NCI-H1694 treated with DMSO at 0.1 percent for 48 hours (cell line): ENCODE measurements at places on chromosomes 5 and 9.

DNA sequence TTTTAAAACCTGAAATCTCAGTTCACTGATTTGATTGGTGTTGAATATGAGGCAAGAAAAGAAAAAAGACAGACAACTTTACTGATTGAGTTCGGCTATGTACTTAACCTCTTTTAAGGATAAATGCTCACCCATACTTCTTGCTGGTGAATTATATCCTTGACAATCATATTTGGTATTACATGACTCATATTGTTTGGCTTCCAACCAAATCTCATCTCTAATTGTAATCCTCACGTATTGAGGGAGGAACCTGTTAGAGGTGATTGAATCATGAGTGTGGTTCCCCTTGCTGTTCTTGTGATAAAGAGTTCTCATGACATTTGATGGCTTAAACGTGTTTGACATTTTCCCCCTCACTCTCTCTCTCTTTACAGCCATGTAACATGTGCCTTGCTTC, 255.6 kb upstream of the IZUMO3 start:
- no peak for DNase-seq

- DNase-seq, result no peak
Measured at GRCh38 chr9:30944225-30944569, 1440.2 kb upstream of the ACO1 start.

GRCh38 chr5:3276896-3277295, 318.7 kb upstream of the IRX1 start:
- DNase-seq, result no peak

- peak; percentile 91 for DNase-seq
Measured at GRCh38 chr5:158725297-158725851, 374.3 kb downstream of the EBF1 start.

GRCh38 chr5:171650597-171650996, 135.0 kb upstream of the SMIM23 start:
- DNase-seq, result no peak

DNA sequence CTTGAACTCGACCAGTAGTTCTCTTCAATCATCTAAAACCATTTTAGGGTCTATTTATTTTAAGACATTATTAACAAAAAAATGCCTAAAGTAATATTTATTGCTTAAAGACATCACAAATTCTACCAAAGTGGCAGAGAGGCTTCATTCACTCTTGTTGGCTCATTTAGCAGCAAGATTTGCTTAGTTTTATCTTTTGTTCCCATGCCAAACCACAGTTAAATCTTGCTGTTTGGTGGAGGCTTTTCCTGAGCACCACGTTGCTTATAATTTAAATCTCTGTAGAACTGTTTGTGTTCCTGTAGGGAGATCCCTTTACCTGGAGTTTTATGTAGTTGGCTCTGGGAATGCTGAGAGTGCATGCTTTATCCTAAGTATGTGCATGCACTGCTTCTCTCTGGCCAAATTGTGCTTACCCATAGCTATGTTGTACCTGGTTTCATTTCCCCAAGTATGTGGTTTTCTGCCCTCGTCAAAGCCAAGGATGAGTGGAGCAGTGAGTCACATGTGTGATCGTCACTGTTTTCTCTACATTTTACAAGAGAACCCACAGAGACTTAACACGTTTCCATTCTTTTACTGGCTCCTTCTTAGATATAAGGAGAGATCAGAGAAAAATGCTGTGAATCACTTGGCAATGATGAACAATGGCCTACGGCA, 42.1 kb upstream of the MAST4 start:
- no peak for DNase-seq

DNA sequence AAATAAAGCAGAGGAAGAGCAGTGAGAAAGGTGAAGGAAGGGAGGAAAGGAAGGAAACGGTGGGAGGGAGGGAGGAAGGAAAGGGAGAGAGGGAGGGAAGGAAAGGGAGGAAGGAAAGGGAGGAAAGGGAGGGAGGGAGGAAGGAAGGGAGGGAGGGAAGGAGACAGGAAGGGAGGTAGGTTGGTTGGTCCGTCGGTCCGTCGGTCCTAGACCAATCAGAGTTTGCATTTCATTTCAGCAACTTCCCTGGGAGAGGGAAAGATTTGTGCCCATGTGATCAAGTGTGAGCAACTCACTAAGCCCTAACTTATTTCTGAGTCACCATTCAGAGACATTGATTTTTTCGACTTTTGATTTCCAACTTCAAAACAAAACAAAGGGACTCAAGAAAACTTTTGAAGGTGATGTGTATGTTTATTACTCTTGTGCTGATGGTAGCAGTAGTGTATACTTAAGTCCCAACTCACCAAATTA, 18.8 kb downstream of the NANS start:
- DNase-seq, result no peak

- DNase-seq, result no peak
Measured at GRCh38 chr5:149400304-149400703, 21.2 kb upstream of the IL17B start.

- DNase-seq, result peak; percentile 43
Measured at GRCh38 chr9:131762356-131762932, 22.6 kb upstream of the RAPGEF1 start.

- DNase-seq, result no peak
Measured at GRCh38 chr5:493119-493701, 31.0 kb downstream of the SLC9A3 start.

DNA sequence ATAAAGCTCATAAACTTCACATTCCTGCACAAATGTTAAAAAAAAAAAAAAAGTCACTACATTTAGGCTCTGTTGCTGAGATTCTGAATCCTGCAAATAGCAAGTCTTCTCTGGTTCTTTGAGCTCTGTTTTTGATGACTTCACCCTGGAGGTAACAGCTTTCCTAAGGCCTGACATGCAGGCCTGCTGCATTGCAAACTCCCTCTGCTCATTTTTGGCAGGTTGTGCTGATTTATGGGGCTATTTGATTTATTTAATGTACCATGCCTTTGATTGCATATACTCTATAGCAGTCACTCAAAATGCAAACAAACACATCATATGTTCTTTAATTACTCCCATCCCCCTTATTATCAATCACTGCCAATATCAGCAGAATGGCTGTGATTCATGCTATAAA, 416.1 kb upstream of the IZUMO3 start:
- peak; percentile 73 for DNase-seq

- no peak for DNase-seq
Measured at GRCh38 chr9:126857261-126857960, 3.0 kb upstream of the ZBTB34 start.

- DNase-seq, result no peak
Measured at GRCh38 chr5:58360794-58361193, 99.1 kb downstream of the PLK2 start.

DNA sequence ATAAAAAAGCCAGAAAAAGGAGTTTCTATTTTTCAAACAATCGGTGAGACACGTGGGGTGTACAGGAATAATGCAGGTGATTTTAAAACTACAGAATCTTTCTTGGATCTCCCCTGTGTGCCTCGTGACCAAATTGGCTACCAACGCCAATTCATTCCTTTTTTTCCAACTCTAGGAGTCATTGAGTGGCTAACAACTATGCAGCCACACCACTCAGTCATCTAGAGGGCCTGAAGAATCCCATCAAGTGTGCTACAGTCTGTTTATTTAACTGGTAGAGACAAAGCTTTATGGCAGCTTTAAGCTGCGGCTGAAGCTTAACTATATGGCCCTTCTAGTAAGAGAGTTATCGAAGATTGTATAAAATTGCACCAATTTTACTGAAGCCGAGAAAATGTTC, 113.1 kb upstream of the NIPBL start:
- no peak for DNase-seq

DNA sequence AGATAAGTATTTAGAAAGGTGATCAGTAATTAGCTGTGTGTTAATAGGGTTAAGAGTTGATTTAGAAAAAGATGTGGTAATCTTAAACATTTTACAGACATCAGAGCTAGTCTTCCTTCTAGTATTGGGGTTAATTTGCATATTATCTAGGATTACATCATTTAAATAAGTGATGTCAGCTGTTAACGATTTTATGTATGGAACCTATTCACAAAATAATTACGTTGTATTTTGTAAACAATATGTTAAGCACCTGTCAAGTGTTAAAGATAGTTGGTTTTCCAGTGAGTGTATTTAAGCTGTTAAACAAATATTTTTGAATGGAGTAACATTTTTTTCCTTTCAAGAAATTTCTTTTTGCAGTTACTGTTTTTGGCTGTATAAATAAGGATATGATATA, 2.2 kb downstream of the DCP2 start:
- no peak for DNase-seq

- no peak for DNase-seq
Measured at GRCh38 chr9:78848061-78848460, 551.1 kb downstream of the PSAT1 start.

DNA sequence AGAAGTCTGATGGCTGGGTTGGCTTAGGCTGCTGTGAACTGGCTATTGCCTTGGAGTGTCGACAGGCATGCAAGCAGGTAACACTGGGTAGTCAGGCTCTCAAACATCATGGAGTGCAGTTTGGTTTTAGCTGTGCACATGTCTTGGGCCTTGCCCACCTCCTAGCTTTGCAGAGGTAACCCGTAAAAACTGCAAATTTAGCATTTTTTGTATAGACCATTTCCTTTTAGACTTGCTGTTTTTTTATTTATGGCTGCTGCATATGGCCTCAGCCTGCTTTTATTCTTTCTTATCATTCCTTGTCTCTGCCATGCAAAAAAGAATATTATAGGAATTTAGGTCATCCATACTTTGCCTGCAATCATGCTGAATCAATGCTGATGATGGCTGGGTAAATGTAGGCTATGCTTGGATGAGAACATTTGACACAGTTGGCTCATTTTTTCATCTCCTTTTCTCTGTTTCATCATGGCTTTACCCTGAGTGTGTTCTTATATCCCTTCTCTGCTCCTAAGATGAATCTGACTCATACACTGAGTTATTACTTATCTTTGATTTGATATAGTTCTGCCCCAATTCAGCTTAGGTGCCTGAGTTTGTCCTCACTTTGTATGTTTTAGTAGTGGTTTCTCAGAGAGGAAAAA, 27.2 kb downstream of the RECK start:
- DNase-seq, result no peak

DNA sequence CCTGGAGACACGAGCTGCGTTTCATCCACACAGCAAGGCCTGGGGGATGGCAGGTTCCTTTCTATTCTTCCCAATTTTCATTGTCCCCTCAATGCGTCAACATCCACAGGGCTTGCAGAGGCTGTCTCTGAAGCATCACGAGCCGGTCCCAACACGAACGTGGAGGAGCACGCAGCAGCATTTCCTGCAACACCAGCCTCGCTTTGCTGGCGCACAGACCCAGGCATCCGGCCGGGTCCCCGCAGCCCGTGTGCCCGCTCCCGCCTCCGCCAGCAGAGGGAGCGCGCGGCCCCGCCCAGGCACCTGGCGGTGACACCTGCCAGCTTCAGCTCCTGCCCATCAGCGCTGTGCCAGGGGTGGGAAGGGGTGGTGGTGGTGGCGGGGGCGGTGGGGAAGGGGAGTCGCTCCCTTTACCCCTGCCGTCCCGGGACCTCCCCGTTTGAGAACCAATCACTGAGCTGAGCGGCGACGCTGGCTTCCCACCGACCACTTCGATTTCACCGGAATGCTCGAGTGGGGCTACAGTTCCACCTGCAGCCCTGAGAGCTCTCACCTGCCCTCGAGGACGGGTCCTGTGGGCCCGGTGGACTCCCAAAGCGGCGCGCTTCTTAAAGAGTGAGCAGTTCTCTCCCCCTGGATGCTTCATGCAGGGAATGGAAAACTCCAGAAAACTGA, 464.5 kb downstream of the ICE1 start:
- DNase-seq, result no peak

DNA sequence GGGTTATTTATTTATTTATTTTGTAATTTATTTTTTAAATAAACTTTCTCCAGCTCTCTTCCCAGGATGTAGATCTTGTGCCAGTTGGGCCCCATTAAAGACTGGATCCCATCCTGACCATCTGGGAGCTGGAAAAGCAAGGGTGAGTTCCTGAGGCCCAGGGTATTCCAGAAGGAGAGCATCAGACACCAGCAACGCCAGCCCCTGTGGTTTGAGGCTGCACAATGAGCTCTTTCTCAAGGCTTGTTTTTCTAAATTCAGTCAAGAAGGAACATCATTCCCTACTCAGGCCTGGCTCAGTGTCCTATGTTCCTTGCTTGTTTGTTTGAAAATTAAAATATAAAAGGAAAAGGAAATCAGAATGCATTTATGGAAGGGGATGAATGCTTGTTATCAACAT, 313.3 kb downstream of the EBF1 start:
- no peak for DNase-seq

- DNase-seq, result no peak
Measured at GRCh38 chr5:100505984-100506670, 29.0 kb upstream of the FAM174A start.

GRCh38 chr9:133534346-133535291, at the start of gene ADAMTSL2:
Gene ADAMTSL2, plus strand, starts transcription at chr9:133534704. Its CDS starts 2,009 bp downstream, at chr9:133536713.
- DNase-seq, result peak; percentile 58

- peak; percentile 52 for DNase-seq
Measured at GRCh38 chr5:143229896-143230675, 173.4 kb downstream of the NR3C1 start.

DNA sequence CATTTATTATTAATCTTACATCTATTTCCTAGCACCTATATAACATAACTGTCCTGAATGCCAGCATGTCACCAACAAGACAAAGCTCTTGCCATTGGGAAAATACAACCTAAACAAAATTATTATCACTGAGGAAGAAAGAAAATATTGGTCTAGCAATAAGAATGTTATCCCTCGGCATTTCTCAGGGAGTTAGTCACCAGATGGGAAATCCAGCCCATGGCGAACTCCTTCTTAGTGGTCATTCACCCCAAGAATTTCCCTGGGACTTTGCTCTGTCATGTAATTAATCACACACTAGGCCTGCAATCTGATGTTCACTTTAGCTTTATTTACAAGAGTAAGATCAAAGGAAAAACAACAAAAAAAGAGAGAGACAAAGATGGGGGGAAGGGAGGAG, 56.1 kb upstream of the TAS2R1 start:
- DNase-seq, result no peak

GRCh38 chr9:91349115-91349555, 12.6 kb downstream of the AUH start:
- no peak for DNase-seq

DNA sequence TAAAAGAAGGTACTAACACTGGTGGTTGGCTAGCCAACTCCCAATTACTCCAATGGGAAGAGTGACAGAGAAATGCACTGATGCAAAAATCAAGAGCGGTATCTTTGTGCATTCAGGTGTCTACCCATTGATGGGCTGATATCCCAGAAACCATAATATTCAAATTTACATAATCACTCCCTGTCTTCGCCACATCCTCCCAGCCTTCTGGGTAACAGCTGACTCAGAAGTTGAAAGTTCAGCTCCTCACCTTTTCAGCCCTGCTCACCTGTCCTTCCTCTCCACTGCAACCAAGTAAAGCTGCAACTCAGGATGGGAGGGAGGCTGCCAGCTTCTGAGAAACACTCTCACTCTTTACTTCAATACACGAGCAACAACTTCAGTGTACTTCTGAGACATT, 6.9 kb downstream of the SUSD1 start:
- DNase-seq, result no peak

DNA sequence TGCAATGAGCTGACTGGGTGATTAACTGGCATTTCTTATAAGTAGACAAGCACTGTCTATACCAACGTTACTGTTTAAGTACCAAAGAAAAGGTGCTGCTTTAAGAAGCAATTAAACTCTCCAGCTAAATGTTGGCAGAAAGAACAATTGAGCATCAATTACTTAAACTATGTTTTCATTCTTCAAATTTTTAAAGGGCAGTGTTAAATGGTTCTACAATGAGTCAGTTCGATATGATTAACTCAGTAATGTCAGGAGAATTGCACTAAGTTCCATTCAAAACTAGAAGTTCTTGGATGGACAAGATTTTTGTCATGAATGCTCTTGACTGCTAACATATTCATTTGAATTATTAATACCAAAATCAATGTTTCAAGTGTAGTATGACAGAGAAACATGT, 593.7 kb downstream of the DNAH5 start:
- DNase-seq, result no peak

- no peak for DNase-seq
Measured at GRCh38 chr5:149071756-149072155, 8.9 kb upstream of the SH3TC2 start.
